Esophagus mucosa (tissue), 1 donor: ENCODE measurements at places on chromosomes 16 and 17. TPM values are rescaled to one million over a fixed set of nuclear protein-coding genes. Genes with fewer than 3 reads are reported as not detected.
A peak's percentile ranks its signal among the peaks of the same experiment; 100 is the strongest.

Gene MYH2
- 0.56 TPM for total RNA-seq

Gene CLEC18B
- 2.8 TPM for total RNA-seq

Gene HBA1
- 7.9 TPM for total RNA-seq

Gene CDH1
- 334 TPM for total RNA-seq

DNA sequence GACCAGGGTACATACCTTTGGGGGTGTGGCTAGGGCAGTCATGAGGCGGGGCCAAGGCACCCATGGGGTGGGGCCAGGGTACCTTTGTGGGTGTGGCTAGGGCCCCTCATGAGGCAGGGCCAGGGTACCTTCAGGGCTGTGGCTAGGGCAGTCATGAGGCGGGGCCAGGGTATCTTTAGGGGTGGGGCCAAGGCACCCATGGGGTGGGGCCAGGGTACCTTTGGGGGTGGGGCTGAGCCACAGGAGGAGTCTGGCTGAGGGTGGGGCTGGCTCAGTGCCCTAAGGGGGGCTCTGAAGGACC, 3.5 kb downstream of the GNG13 start:
- ATAC-seq = peak; percentile 5

- ATAC-seq = no peak
Observed at GRCh38 chr16:27123795-27124409, 57.2 kb downstream of the C16orf82 start.

DNA sequence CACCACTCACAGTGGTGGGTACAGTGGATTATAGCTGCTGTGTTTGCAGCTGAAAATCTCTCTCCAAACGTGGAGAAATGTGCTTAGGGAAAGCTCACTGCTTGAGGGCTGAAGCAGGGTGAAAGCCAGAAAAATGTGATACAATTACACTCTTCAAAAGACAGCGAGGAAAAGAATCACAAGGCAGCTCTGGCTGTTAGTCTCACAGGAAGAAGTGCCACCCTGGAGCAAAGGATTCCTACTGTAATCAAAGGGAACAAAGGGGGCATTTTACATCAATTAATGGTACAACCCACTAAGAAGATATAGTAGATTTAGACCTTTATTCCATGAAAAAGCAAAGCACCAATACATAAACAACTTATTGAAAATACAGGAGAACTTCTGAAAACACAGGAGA, 48.1 kb upstream of the IRX5 start:
- no peak for ATAC-seq

- no peak for ATAC-seq
Observed at GRCh38 chr16:54053891-54054820, 232.4 kb downstream of the IRX3 start.

- no peak for ATAC-seq
Observed at GRCh38 chr17:75826561-75827307, 17.5 kb downstream of the UNC13D start.

DNA sequence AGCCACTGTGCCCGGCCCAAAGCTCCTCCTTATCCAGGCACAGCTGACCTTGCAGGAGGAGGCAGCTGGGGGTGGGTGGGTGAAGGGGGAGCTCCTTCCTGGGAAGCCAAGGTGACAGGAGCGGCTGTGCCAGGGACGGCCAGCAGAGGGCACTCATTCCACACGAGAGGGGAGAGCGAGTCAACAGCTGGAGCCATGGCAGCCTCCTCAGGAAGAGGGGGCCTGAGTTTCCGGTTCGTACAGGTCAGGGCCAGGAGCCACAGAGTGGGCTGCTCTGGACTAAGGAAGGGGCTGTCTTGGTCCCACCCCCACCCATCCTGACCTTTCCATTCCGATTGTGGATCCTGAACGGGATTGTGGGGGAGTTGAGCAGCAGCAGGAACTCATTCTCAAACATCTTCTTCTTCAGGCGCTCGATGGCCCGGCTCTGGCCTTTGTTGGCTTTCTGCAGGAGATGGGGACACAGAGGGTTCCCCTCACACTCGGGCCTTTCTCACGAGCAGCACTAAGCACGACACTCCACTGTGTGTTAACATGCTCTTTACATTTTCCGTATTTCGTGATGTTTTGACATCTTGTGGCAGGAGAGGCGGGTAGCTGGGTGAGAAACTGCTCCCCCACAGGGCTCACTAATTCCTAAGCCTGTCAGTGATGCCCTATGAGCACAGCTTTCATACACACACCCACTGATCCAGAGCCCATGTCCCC, 61.6 kb downstream of the TIMM22 start:
- ATAC-seq = peak; percentile 58
